ENCODE measurements at places on chromosomes 3 and 15.

DNA sequence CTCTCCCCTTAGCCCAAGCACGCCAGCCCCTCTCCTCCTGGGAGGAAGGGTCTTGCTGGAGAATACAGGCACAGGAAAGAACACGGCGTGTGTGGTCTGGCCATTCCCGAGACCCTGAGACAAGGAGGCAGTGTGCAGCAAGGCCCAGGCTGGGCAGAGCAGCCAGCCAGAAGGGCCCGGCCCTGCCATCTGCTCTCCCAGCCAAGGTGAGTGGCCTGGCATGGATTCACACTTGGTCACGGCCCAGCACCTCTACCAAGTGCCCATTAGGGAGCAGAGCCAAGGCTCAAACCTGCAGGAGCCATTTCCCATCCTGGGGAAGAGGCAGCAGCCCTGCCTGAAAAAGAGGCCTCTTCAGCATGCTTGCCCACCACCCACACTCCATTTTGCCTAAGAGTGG, 28.6 kb downstream of the MEGF11 start:
- no peak for DNase-seq

DNA sequence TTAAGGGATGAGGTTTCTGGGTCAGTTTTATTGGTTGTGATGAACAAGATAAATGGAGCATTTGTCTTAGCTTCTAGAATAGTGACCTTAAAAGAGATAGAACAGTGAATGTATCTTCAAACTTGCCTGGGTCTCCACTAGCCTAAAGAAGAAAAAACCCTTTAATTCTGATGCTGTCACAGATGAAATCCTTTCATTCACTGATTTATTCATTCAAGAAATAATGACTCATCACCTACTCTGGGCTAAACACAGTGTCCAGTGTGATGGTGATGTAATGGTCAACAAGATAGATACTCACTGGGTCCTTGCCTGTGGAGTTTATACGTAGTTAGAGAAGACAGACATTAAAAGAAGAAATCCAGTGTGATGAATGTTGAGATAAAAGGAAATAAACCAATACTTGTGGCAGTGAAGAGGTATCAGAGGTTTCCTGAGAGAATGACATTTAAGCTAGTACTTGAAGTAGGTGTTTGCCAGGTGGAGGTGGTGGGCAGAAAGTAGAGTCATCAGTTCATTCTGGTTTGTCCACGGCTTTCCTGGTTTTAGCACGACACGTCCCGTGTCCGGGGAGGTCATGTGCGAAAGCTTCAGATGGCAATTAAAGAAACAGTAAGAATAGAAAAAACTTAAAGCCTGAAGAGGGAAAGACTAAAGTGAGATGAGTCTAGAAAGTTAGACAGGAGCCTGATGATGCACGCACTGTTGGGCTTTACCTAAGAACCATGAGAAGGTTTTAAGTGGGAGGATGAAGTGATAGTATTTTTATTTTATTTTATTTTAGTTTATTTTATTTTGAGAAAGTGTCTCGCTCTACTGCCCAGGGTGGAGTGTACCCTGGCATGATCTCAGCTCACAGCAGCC, 18.5 kb downstream of the PAK2 start:
- DNase-seq: no peak

GRCh38 chr3:70244422-70244821, 68.0 kb downstream of the MDFIC2 start:
- no peak for DNase-seq

GRCh38 chr3:35658686-35659085, 19.4 kb downstream of the ARPP21 start:
- no peak for DNase-seq

GRCh38 chr3:196916995-196917394, 25.3 kb downstream of the NCBP2 start:
- no peak for DNase-seq

DNA sequence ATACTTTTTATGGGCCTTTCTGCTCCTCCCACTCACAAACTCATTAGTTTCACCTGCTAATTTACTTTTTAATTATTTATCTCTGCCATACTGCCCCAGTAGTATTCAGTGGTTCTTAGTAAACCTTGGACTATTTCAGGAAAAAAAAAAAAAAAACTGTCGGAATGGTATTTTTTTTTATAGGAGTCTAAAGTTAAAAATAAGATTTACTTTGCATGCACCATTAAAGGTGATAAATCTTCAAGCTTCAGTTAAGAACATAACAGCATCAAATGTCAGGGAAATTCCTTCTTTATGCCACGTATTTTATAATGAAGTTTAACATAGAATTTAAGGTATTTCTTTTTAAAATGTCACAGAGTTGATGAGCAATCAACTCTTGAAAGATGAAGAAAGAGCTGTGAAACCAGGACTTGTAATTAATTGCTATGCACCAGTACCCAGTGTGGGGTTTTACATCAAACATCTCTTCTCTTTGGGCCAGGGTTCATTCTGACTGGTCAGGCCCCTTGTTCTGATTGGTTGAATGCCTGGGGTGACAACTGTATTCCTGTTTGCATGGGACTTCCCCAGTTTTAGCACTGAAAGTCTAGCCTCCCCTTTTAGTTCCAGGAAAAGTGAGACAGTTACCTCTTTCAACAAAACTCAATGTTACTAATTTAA, 40.3 kb upstream of the PTPRG start:
- DNase-seq: no peak

- no peak for DNase-seq
Observed at GRCh38 chr15:75718328-75718727, 5.7 kb upstream of the CSPG4 start.

- DNase-seq: no peak
Observed at GRCh38 chr3:123140550-123140949, 61.2 kb upstream of the SEC22A start.

Data from activated T-cell treated with anti-CD3 and anti-CD28 coated beads for 1 hour (primary cell).